ENCODE measurements at places on chromosomes 2 and 18. TPM values are rescaled to one million over a fixed set of nuclear protein-coding genes. Genes with fewer than 3 reads are reported as not detected.

- H3K27ac ChIP-seq, result no peak overlapping the region
- no peaks in the 10 kb centered on the region for H3K36me3 ChIP-seq
- no peaks in the 10 kb centered on the region for H3K4me1 ChIP-seq
- no peak overlapping the region for H3K4me3 ChIP-seq
Measured at GRCh38 chr2:178871536-178871935, 64.3 kb upstream of the TTN start.

GRCh38 chr2:16639431-16639830, 26.2 kb downstream of the CYRIA start:
- H3K36me3 ChIP-seq, result no peaks in the 10 kb centered on the region
- H3K4me3 ChIP-seq, result peak overlapping the region; percentile 50
- no peak for DNase-seq
- H3K27me3 ChIP-seq, result no peaks in the 10 kb centered on the region

Gene GPR55
- not detected for total RNA-seq

GRCh38 chr18:74946646-74947375, 262.1 kb downstream of the PTGR3 start:
- no peaks in the 10 kb centered on the region for H3K36me3 ChIP-seq
- H3K4me1 ChIP-seq, result peaks cover 20% of the 10 kb centered on the region
- no peak for DNase-seq
- no peak overlapping the region for H3K27ac ChIP-seq
- H3K4me3 ChIP-seq, result no peak overlapping the region
- H3K27me3 ChIP-seq, result no peaks in the 10 kb centered on the region

DNA sequence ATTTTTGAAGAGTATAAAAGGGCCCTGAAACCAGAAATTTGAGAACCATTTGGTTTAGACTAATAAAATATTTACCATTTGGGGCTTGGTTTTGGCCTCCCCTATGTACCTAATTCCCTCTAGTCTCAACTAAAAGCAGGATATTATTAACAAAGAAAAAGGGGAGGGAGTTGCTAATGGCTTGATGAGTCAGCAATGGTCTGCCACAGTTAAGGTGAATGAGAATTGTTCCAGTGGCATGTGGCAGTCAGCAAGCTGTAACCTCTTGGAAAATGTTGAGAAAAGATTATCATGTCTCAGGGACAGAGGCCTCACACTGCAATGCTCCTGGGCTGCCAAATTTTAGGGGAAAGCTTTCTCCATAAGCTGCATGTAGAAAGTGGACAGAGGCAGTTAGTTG, 20.1 kb upstream of the SLC39A10 start:
- H3K36me3 ChIP-seq, result no peaks in the 10 kb centered on the region
- no peak for DNase-seq
- no peaks in the 10 kb centered on the region for H3K4me1 ChIP-seq
- no peak overlapping the region for H3K27ac ChIP-seq
- H3K27me3 ChIP-seq, result no peaks in the 10 kb centered on the region
- no peak overlapping the region for H3K4me3 ChIP-seq

Gene CNTNAP5
- 1.1 TPM for total RNA-seq

DNA sequence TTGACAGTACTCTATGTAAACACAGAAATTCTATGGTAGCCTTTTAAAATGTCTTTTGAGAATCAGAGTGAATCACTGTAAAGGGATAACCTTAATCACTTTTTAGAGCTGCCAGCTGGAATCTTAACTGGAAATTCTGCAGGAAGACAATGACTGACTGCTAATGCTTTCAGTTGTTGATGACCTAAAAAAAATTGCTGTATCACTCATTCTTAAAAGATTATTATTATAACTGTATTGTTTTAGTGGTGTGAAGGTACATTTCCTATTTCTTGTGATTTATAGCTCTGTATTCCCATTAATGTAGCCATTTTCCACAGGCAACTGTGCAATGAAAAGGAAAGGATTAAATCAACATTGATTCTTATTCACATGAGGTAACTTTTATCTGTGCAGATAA, 260.5 kb downstream of the CALCRL start:
- DNase-seq, result no peak
- H3K27ac ChIP-seq, result no peak overlapping the region
- H3K4me1 ChIP-seq, result peaks cover 6% of the 10 kb centered on the region
- H3K27me3 ChIP-seq, result no peaks in the 10 kb centered on the region
- H3K36me3 ChIP-seq, result peaks cover 5% of the 10 kb centered on the region
- no peak overlapping the region for H3K4me3 ChIP-seq

Gene ARID5A
- 12.0 TPM for total RNA-seq

GRCh38 chr2:25558262-25558661, 115.1 kb downstream of the DTNB start:
- peaks cover 7% of the 10 kb centered on the region for H3K36me3 ChIP-seq
- peaks cover 33% of the 10 kb centered on the region for H3K4me1 ChIP-seq
- DNase-seq, result no peak
- H3K27me3 ChIP-seq, result no peaks in the 10 kb centered on the region
- H3K27ac ChIP-seq, result peak overlapping the region; percentile 22

- no peak overlapping the region for H3K4me3 ChIP-seq
- H3K27ac ChIP-seq, result no peak overlapping the region
- no peaks in the 10 kb centered on the region for H3K36me3 ChIP-seq
- peaks cover 17% of the 10 kb centered on the region for H3K4me1 ChIP-seq
- no peak for DNase-seq
Measured at GRCh38 chr2:28522481-28522880, 26.6 kb downstream of the PLB1 start.

Data from neural crest cell (in vitro differentiated cells).